ENCODE measurements at places on chromosomes 12 and 14. TPM values are rescaled to one million over a fixed set of nuclear protein-coding genes. Genes with fewer than 3 reads are reported as not detected.

Gene GPRC5D
- total RNA-seq = not detected

Gene GLIPR1L2
- total RNA-seq = 0.98 TPM

Gene CCDC198
- not detected for total RNA-seq

- H3K27ac ChIP-seq = no peak overlapping the region
- H3K4me1 ChIP-seq = no peaks in the 10 kb centered on the region
- no peaks in the 10 kb centered on the region for H3K27me3 ChIP-seq
- no peaks in the 10 kb centered on the region for H3K36me3 ChIP-seq
- peak; percentile 72 for DNase-seq
Measured at GRCh38 chr12:26651566-26652188, 181.3 kb downstream of the ITPR2 start.

GRCh38 chr14:92596331-92596907 is 82.8 kb downstream of the RIN3 start:
- no peak for DNase-seq
- no peak overlapping the region for H3K27ac ChIP-seq
- peaks cover 15% of the 10 kb centered on the region for H3K36me3 ChIP-seq
- H3K4me1 ChIP-seq = no peaks in the 10 kb centered on the region

DNA sequence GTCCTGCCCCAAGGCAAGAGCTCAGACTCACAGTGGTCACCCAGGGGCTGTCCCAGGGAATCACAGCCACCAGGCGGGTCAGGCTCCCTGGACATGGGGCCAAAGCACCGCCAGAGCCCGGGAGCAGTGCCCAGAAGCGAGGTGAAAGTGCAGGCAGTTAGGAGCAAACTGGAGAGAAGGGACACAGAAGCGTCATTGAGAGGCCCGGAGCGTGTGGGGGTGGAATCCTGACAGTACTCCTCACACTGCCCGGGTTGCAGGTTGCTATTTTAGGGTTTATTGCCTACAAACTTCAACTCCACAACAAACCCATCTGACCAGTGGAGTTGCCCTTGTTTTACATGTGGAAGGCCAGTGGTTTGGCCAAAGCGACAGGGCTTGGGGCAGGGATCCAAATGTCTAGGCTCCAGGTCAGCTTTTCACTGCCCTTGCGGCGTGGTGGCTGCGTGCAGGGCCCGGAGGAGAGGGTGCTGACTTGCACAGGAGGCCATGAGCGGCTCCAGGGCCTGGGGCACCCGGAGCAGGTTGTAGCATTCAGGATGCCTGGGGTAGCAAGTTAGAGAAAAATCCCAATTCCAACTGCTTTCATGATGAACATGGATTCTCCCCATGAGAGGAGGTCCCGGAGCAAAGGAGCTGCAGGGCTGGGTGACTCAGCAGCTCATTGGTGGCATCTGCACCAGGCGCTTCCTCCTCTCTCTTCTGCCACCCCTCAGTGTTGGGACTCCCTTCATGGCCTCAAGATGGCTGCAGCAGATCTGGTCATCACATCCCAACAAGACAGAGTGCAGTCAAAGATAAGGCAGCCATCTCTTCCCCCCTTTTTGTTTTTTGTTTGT is 112.3 kb upstream of the NCOR2 start:
- H3K4me3 ChIP-seq = no peak overlapping the region
- no peak overlapping the region for H3K27ac ChIP-seq
- no peaks in the 10 kb centered on the region for H3K27me3 ChIP-seq
- H3K36me3 ChIP-seq = no peaks in the 10 kb centered on the region
- no peak for DNase-seq
- peaks cover 27% of the 10 kb centered on the region for H3K4me1 ChIP-seq

DNA sequence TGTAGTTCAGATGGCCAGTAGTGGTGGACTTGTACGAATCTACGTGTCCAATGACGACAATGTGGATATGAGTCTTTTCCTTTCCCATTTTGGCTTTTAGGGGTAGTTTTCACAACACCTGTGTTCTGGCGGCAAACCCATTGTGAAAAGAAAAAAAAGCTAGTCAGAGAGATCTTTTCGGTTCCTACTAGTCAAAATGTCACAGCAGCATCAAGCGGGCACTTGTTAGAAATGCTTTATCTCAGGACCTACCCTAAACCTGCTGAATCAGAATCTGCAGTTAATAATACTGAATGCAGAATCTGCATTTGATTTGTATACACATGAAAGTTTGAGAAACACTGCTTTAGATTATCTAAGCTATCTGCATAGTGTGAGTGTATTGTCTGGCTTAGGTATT is 18.3 kb downstream of the AEBP2 start:
- no peak overlapping the region for H3K4me3 ChIP-seq
- no peaks in the 10 kb centered on the region for H3K27me3 ChIP-seq
- peaks cover 2% of the 10 kb centered on the region for H3K36me3 ChIP-seq
- H3K4me1 ChIP-seq = no peaks in the 10 kb centered on the region
